Retina (tissue), 1 donor: ENCODE measurements at places on chromosomes 5 and 9.

- no peak for DNase-seq
Observed at GRCh38 chr9:20835377-20836286, 151.6 kb downstream of the FOCAD start.

DNA sequence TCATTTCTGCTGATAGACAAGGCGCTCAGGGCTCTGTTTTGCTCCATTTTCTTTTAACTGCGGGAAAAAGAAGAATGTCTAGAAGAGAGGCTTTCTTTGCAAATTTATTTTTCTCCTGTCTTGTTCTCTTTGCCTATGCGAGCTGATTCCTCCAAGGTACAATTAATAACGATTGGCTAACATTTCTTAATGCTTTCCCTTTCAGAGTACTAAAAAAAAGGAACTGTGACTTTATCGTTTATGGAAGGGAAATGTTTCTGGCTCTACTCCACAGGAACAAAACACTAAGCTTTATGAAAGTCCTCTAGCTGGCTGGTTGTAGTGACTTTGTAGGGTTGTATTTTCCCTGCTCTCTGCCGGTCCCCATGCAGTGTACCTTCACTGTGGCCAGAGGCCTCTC is 11.7 kb downstream of the NSG2 start:
- DNase-seq = no peak

DNA sequence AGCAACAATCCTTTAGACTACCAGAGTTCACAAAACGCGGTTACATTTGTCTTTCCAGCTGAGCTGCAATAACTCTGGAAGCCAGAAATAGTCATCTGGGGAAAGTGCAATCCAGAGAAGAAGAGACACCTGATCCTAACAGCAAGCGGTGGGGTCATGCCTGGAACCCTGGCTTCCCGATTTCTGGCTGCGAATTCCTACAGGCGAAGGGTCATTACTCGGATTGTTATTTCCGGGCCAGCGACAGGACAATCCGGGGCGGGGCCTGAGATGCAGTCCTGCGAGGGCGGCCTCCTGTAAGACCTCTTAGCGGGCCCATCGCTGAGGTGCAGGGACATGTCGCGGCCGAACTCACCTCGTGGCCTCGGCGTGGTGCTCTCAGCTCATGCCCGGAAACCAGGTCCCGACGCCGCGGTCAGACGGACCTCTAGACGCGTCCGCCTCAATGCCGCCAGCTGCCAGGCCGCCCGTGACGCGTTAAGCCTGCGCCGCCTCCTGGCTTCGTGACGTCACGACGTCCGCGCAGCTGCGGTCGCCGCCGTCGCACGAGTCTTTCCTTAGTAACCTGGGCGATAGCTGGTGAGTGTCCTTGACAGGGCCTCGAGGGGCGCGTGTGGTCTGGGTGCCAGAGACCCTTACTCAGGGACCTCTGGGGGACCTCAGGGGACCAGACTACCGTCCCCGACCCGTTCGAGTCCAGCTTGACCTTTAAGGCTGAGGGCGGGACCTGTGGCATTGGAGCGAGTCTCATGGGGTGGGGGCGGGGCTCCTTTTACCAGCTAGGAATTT is at the start of the genes MRRF and RBM18:
Gene MRRF, plus strand, starts transcription at position 523 of the 789 bp plus-strand sequence. CDS start 6,010 bp downstream, outside the sequence.
Gene RBM18, minus strand, starts transcription at position 481 of the 789 bp plus-strand sequence. CDS start 3,348 bp downstream, outside the sequence.
- peak; percentile 99 for DNase-seq

GRCh38 chr5:92580814-92581213 is 1000.2 kb downstream of the NR2F1-AS1 start:
- no peak for DNase-seq

DNA sequence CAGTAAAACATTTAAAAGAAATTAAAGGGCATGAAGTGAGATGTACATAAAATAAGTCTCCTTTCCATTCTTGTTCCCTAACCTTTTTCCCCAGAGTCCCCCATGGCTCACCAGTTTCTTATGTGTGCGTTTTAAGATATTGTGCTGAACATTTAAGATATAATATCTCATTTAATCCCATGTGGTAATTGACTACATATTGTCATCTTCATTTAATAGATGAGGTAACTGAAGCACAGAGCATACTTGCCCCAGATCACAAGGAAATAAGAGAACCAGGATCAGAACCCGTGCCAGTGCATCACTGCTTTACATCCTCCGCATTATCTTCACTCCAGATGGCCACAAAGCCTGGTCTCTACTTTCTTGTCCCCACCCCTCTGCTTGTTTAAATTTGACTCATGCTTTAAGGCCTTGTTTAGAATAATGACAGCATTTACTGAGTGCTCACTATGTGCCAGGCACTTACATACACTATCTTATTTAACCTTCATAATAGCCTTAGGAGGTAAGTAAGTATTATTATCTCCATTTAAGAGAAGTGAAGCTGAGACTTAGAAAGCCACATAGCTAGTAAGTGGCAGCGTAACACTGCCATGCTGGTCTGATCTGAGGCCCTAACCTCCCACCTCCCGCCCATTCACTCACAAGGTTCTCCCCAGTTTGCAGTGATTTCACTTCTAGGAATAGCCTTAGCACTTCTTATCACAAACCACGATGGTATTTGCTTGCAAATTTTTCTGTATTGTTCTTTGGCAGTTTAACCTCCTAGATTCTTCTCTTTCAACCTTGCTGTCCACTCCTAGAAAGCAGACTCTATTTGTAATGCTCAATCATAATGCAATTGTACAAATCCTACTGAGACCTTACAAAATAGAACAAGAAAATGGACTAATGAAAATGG is 78.4 kb upstream of the IL6ST start:
- no peak for DNase-seq

GRCh38 chr9:6938447-6938846 is 180.7 kb downstream of the KDM4C start:
- no peak for DNase-seq

GRCh38 chr9:37961351-37961750 is 57.4 kb upstream of the SLC25A51 start:
- no peak for DNase-seq

DNA sequence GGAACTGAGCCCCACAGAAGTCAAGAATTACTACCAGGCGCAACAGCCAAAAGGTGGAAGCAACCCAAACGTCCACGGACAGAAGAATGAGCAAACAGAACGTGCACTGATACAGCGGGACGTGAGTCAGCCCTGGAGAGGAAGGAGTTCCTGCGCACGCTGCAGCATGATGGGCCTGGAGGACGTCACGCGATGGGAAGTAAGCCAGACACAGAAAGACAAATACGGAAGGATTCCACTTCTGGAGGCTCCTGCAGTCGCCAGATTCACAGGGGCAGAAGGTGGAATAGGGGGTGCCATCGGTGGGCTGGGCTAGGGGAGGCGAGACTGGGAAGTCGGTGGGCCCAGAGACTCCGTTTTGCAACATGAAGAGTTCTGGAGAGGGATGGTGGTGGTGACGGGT is 80.3 kb upstream of the PHYKPL start:
- DNase-seq = no peak

- DNase-seq = no peak
Observed at GRCh38 chr9:91415290-91415689, 8.3 kb downstream of the NFIL3 start.

DNA sequence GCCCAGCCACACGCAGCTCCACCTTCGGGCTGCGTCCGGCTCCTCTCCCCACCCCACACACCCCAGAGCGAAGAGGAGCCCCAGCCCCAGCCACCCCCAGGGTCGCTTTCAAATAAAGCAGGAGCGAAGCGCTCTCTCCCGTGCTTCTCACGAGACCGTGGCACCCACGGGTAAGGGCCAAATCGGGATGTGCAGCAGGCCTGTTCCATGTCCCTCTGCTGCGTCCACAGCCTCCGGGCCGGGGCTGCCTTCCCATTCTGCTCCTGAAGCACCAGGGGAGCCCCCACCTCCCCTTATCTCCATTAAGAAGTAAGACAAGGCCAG is 59.8 kb downstream of the KCNT1 start:
- DNase-seq = no peak

DNA sequence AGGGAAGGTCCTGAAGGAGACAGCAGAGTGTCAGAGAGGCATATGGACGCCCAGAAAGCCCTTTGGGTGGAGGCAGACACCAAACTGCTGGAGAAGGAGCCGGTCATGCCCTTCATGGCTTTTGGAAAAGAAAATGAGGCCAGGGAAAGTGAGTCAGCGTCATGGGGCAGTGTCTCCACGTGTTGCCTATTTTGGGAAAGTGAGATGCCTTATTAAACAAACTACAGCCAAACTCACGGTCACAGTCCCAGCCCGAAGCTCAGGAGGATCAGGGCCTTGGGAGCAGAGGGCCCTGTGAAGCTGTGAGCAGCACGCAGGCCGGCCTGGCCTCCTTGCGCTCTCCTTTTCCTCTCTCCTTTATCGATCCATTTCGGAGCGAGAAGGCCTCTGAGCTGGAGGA is 25.0 kb downstream of the RGS3 start:
- no peak for DNase-seq

DNA sequence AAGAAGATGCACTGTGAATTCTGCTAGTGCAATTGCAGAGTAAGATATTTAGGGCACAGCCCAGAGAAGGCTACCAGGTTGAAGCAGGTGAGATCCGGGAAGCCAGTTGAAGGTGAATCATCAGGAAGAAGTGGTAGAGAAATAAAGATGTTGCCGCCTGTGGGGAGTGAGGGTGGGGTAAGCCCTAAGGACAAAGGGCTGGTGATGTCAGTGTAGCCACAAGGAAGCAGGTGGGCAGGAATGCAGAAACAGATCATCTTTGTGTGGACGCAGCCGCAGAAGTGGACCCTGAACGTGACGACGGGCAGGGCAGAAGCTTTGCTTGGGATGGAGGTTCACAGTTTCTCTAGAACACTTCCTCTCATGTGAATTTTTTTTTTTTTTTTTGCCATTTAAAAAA is 164.2 kb downstream of the ACTL7B start:
- DNase-seq = no peak

GRCh38 chr5:166750376-166750775 is 1541.1 kb upstream of the WWC1 start:
- DNase-seq = no peak

- no peak for DNase-seq
Observed at GRCh38 chr9:138072897-138073296, 195.3 kb downstream of the CACNA1B start.

GRCh38 chr5:124264499-124264898 is 481.9 kb downstream of the ZNF608 start:
- no peak for DNase-seq

- peak; percentile 0 for DNase-seq
Observed at GRCh38 chr5:139912158-139912557, 116.5 kb downstream of the PSD2 start.

DNA sequence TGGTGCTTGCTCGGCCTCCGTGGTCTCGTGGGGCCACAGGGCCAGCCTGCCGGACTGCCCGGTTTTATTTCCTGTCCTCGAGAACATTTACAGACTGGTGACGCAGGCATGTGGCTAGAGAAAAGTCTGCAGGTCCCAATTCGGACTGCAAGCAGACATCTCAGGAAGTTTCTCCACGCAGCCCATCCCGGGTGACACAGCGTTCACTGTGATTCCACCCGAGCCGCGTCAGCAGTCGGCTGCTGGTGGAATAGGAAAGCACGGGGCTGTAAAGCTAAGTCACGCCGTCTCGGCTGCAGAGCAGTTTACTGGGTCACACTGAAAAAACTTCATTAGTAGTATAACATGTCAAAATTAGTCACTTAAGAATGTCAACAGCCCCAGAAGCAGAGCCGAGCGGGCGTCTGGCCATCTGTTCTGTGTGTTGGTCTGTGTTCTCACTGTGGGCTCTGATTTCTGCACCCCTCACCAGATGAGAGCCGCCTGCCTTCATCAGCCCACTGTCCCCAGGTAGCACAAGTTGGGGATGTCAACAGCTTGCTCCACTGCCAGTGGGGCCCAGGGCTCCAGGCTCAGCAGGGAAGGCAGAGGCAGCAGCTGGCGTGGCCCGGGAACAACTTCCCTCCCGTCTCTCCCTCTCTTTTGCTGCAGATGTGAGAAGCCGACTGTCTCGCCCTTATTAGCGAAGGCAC is 363.7 kb downstream of the IRX2 start:
- DNase-seq = peak; percentile 64

DNA sequence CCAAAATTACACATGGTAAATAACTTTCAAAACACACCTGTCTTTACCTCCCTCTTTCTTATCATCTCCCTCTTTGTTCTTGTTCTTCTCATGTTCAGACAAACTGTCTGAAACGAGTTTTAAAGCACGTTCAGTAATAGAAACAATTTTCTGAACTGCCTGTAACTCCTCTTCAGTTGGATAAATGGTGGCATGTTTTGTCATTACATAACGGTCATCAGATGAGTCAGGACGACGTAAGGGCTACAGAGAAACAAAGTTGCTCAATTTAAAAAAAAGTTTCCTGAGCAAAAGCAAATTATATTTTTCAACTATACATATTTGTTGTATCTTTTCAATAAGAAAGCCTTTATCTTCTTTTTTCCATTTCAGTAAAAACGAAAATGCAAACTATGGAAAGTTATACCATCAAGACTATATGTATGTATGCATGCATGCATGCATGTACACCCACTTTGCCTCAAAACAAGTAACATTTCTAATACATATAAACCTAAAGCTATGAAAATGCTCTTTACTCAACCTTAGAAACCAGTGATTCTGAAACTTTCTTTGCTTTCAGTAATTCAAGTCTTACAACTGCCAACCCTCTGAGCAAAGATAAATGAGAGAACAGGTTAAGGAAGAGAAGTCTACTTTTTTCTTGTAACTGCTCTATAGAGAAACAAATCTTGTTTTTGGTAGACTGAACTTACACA is 56.0 kb downstream of the ZFR start:
- no peak for DNase-seq

DNA sequence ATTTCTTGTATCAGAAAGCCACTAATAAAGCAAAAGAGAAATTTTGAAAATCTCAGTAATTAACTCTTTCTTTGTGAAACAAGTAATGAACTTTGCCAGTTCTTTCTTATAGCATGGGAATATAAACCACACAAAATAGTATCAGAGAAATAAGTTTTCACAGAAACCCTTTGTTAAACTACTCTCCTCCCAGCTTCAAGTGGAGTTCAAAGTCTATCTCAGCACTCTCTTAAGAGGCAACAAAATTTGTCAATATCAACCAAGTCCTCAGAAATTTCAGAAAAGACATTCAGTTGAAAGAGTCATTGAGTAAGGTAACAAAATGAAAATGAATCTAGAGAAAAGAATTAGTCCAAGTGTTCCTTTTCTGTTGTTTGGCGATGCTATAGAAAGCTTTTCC is 89.3 kb downstream of the NTRK2 start:
- DNase-seq = no peak

GRCh38 chr9:91001146-91001611 is 199.6 kb downstream of the SYK start:
- DNase-seq = no peak

- DNase-seq = peak; percentile 27
Observed at GRCh38 chr9:131227112-131227958, 49.0 kb downstream of the FAM78A start.

DNA sequence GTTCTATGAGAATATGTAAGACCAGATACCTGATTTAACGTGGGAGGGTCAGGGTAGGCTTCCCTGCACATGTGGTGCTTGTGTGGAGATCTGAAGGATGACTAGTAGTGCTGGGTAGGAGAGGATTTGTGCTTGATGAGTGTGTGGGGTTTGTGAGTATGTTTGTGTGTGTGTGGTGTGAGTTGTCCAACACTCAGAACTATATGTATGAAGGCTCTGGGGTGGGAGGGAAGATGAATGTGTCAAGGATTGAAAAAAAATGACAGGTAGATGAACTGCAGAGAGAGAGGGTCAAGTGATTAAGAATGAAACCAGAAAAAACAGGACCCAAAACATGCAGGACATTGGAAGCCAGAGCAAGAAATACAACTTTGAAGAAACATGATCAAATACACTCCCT is 154.6 kb upstream of the NR3C1 start:
- DNase-seq = no peak

- DNase-seq = no peak
Observed at GRCh38 chr9:36399980-36400331, at the start of gene RNF38. Gene RNF38, minus strand, starts transcription at chr9:36400269. Its CDS starts 161 bp downstream, at chr9:36400108.
